Stimulated activated CD8-positive, alpha-beta memory T cell treated with anti-CD3 and anti-CD28 coated beads, Interleukin-7, amount 100 ng/mL, for 48 hours (primary cell): ENCODE measurements at places on chromosomes 11 and 22.

- no peak for DNase-seq
Measured at GRCh38 chr11:44463751-44464150, 101.7 kb upstream of the CD82 start.

- no peak for DNase-seq
Measured at GRCh38 chr22:25196326-25196725, 3.3 kb upstream of the CRYBB3 start.

- DNase-seq = peak; percentile 11
Measured at GRCh38 chr11:130118636-130119387, 40.8 kb upstream of the ST14 start.

DNA sequence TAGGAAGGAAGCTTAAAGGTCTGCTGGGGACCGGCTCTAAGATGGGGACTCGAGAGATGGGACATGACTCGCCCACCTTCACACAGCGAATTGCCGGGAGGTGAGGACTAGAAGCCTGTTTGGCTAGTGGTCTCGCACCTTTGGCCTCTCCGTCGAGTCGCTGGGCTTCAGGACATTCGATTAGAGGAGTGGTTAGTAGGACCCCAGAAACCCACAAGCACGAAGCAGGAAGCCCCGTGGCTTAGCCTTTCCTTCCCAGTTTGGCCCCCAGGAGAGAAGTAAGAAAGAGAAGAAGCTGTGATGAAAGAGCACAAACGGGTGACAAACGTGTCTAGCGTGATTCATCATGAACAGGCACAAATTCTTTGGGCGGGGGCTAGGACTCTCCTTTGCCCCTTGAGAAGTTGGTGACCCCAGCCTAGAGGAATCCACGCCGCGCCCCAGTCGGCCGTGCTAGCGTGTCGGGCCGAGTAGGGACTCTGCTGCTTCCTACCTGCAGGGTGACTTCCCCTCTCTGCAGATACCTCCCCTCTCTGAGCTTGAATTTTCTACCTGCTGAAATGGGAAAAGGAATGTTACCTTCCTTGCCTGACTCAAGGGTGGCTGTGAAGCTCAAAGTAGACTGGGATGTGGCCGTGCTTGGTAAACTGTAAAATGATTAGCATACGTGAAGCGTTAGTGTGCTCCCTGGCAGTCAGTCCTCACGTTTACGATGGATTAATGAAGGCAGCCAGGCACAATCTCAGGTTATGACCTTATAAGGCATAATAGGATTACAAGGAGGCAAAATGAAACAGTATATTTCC, 1.1 kb upstream of the ADM start:
- DNase-seq = no peak

GRCh38 chr11:120211522-120212258, 858 bp downstream of the OAF start:
- no peak for DNase-seq
